LHCN-M2 (cell line): ENCODE measurements at places on chromosomes 2 and 18.

DNA sequence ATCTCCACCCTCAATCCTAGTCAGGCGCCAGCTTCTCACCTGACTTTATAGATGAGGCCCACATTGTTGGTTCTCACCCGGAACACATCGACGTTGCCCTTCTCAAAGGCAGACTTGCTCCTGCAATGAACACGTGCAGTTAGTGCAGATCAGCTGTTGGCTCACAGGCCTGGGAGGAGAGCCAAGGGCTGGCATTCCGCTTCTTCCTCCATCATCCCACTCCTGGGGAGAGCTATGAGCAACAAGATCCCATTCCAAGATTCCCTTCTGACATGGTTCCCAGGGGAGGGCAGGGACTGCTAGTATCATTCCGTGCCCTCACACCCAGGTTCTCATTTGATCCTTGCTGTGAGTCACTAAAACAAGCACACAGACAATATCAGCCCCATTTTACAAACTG lies 15.1 kb downstream of the LOXHD1 start:
- peak; percentile 49 for DNase-seq

GRCh38 chr2:230179907-230180306 lies 39.9 kb downstream of the SP110 start:
- no peak for DNase-seq

- DNase-seq = peak; percentile 74
These were observed 83.4 kb downstream of the TTC27 start for GRCh38 chr2:32711219-32711618.

DNA sequence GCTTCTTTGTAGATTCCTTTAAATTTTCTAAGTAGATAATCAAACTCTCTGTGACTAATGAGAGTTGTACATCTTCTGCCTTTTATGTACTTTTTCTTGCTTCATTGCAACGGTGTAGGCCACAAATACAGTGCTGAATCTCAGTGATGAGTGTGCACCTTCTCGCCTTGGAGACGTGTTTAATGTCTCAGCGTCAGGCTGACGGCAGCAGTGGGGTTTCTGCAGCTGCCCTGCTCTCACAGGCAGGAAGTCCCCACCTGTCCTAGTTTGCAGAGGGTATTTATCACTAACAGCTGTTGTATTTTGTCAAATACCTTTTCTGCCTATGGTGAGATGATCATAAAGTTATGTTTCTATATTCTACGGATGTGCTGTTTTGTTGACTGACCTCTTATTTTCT lies 13.3 kb downstream of the AGXT start:
- DNase-seq = peak; percentile 58

GRCh38 chr18:60372596-60372995 lies at the start of gene MC4R:
Gene MC4R (minus strand): TSS chr18:60372775. CDS start chr18:60372349, 426 bp downstream.
- peak; percentile 71 for DNase-seq

GRCh38 chr2:3656762-3657721 lies 958 bp upstream of the ALLC start:
- DNase-seq = no peak
